ENCODE measurements at places on chromosomes 5 and 9. TPM values are rescaled to one million over a fixed set of nuclear protein-coding genes. Genes with fewer than 3 reads are reported as not detected.
A peak's percentile ranks its signal among the peaks of the same experiment; 100 is the strongest.

- no peak for DNase-seq
Measured at GRCh38 chr5:144247131-144247530, 76.5 kb downstream of the KCTD16 start.

DNA sequence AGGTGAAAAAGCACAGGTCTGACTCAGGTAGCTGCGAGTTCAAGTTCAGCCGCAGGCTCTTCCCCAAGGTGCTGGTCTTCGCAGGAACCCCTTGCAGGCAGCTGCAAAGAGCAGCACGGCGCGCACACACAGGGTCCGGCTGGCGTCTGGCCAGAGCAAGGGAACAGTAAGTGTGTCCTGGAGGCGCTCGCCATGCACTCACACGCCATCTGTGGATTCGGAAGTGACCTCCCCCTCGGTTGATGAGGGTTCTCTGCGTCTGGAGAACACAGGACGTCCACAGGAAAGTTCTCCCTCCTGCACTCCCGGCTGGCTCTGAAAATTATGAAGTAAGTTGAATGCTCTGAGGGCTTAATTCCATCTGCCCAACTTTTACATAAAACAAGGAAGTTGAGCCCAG, 14.0 kb upstream of the EGFL7 start:
- peak; percentile 31 for DNase-seq

- DNase-seq: no peak
Measured at GRCh38 chr5:126000507-126000906, 422.7 kb upstream of the GRAMD2B start.

Gene CDH18
- total RNA-seq: 0.33 TPM

Gene GOLPH3
- total RNA-seq: 105 TPM

DNA sequence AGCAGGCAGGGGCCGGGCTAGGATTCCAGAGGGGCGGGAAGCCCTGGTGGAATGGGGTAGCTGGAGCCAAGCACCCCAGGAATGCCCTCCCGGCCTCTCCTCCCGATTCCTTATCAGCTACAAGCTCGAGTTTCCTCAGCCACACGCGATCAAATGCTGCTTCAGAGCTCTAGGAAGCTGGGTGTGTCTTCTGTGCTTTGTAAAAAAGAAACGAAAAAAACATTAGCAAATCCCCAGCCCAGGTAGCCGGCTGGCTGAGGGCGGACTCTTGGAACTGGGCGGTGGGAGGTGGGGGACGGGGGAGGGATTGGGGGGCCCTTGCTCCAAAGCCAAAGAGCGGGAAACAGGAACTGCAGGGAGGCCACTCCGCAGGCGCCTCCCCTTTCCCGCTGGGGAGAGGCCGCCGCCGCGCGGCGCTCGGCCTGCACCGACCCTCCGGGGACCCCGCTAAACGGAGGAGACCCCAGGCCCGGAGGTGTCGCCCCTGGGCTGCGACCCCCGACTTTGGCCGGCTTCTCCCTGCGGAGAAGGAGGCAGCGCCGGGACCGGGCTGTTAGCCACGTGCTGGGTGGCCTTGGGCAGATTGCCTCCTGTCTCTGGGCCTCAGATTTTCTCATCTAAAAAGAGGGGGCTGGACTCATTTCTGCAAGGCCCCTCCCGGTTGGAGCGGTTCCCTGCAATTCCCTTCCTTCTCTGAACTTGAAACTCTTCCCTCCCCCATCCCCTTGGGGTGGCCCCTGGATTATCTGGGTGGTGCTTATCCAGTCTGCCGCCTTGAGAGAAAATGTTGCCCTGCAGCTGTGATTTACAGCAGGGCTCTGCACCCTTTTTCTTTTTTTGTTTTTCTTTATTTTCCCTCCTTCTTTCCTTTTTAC, 40.9 kb upstream of the FABP6 start:
- peak; percentile 29 for DNase-seq

Gene OGN
- not detected for total RNA-seq

GRCh38 chr5:39080597-39081204, 6.5 kb upstream of the RICTOR start:
- peak; percentile 59 for DNase-seq

DNA sequence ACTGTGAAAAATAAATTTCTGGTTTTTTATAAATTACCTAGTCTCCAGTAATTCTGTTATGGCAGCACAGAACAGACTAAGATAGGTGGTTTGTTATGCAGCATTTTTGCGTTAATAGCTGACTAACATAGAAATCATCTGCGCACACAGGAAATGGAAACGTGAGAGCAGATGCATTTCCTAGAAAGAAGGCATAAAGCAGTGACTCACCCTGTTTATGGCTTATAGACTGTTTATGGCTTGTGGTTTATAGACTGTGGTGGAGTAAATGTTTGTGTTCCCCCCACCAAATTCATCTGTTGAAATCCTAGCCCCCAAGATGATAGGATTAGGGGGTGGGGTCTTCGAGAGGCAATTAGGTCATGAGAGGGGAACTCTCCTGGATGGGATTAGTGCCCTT, 18.3 kb upstream of the OSMR start:
- no peak for DNase-seq

Gene CCDC152
- 2.8 TPM for total RNA-seq

GRCh38 chr5:176810081-176810597, at the start of gene UNC5A:
Gene UNC5A, plus strand, starts transcription at chr5:176810559. Its CDS starts 192 bp downstream, at chr5:176810751.
- peak; percentile 80 for DNase-seq

GRCh38 chr5:151584057-151584937, 6.8 kb downstream of the FAT2 start:
- no peak for DNase-seq

- no peak for DNase-seq
Measured at GRCh38 chr5:124317451-124317850, 429.0 kb downstream of the ZNF608 start.

GRCh38 chr9:80156756-80157472, 585.1 kb downstream of the TLE4 start:
- no peak for DNase-seq

DNA sequence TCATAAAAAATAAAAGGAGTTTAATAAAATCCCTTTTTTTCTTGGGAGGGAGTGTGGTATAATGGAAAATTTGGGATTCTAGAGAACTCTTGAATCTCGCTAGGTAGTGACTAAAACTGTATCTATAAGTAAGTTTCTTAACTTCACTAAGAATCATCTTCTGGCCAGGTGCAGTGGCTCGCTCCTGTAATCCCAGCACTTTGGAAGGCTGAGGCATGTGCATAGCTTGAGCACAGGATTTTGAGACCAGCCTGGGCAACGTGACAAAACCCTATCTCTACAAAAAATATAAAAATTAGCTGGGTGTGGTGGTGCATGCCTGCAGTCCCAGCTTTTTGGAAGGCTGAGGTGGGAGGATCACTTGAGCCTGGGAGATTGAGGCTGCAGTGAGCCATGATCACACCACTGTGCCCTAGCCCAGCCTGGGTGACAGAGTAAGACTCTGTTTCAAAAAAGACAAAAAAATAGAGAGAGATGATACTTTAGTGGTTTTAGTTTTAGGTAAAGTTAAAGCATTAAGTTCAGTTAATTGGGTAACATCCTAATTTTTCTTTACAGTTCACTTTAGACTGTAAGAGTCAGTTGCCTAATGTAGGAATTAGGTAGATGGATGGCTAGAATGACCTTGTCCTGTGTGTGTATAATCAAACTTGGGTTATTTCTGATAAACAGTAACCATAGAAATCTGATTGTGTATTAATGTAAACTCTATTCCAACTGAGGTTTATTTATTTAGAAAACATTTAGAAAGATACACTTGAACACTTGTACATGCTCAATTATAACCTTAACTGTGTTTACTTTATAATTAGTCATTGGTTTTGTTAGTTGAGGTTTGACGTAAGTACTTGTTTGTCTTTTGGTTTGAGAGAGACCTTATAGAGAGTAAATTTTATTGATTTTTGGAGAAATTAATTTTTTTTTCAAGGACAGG, 17.8 kb downstream of the UNC13B start:
- no peak for DNase-seq

DNA sequence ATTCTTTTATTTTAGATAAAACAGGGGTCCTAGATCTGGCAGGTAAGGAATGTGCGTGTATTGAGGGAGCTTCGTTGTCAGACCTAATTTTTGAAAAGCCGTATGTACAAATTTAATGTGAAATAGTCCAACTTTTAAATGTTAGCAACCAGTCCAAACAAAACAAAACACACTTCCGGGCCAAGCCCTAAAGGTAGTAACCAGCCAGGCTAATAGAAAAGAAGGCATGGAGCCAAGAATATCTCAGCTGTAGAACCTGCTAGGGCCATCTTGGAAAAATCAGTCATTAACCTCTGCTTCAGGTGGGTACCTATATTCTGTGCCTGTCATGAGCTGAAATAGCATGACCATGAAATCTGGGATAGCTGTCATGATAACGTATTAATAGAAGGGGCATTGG, 71.0 kb downstream of the SMARCA2 start:
- DNase-seq: no peak

Gene PTGDS
- not detected for total RNA-seq

GRCh38 chr9:135647884-135648283, 8.5 kb upstream of the GLT6D1 start:
- DNase-seq: no peak

Gene SPAAR
- total RNA-seq: 32.0 TPM

Gene EIF4E1B
- 0.54 TPM for total RNA-seq

DNA sequence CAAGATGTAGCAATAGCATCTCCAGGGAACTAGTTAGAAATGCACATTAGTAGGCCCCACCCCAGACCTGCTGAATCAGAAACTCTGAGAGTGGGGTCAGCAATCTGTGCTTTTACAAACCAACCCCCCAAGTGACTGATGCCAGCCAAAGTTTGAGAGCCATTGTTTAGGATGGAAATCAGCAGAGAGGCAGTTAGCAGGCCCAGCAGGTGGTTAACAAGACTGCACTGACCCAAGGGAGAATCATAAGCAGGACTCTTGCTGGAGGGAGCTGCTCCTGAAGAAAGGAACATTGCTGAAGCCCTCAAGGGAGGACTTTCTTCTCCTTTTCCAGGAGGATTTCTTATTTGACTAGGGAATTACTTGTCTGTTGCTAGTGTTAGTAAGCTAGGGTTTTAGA, 74.2 kb upstream of the SLC12A2 start:
- no peak for DNase-seq

DNA sequence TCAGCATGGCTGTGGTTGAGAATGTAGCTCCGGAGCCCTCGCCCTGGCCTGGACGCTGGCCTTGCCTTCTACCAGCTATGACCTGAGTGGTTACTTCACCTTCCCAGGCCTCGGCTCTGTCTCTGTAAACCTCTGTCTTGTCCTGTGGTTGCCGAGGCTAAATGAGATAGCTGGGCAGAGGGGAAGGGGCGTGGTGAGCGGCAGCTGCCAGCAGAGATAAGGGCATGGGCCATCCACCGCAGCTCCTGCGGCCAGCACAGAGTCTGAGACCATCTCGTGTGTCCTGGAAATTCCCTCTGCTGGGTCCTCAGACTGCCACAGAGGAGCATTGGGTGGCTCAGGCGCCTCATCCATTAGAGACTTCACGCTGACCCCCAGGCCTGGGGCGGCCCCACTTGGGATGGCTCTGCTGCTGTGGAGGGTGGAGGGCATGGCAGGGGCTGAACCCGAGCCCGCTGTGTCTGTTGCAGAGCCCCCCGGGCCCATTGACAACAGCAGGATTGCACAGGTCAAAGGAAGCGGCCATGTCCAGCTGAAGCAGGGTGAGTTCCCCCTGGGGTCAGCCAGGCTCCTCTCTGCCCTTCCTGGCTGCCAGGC, 43.9 kb downstream of the USP20 start:
- no peak for DNase-seq

Gene S1PR3
- 18.3 TPM for total RNA-seq

DNA sequence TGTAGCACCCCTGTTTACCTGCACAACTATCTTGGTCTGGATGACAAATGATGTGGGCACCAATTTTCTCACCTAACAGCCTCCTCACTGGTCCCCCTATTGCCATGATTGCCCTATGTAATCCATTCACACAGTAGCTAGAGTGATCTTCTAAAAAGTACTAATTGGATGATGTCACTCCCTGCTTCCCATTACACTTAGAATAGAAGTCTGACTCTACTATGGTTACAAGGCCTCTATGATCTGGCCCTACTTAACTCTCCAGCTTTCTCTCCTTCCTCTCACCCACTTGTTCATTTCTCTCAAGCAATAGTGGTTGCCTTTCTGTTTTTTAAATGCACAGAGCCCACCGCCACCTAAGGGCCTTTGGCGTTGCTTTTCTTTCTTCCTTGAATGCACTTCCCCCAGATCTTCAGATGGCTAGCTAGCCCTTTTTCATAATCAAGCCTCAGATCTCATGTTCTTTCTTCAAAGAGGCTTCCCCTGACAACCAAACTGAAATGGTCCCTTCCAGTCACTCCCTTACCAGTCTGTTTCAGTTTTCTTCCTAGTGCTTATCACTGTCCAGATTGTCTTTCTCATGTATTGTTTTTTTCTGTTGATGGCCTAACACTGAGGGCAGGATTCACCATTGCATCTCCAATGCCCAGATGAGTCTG, 8.7 kb downstream of the IGIP start:
- no peak for DNase-seq

Gene F12
- 1.4 TPM for total RNA-seq

Gene SPATA31D4
- not detected for total RNA-seq

GRCh38 chr5:14330729-14331385, 187.7 kb downstream of the TRIO start:
- no peak for DNase-seq

DNA sequence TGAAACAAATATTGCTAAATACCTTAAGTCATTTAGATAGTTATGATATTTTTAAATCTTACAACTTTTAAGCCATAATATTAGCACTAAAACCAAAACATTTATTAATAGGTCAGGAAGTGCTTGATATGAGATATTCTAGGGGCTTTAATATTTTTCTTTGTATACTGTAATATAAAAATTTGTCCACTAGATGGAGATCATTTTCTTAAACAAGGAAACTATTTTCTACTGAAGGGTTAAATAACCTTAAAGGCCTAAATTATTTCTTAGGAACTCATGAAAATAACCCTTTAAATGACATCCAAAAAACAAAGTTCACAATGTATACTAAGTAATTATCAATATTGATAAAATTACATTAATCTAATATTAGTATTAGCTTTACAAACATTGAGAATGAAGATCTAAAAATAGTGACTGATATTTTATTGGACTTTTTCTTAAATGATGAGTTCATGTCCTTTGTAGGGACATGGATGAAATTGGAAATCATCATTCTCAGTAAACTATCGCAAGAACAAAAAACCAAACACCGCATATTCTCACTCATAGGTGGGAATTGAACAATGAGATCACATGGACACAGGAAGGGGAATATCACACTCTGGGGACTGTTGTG, 635.7 kb downstream of the RAB3C start:
- DNase-seq: no peak

GRCh38 chr5:178772351-178772750, 41.9 kb upstream of the ZNF354A start:
- DNase-seq: no peak

DNA sequence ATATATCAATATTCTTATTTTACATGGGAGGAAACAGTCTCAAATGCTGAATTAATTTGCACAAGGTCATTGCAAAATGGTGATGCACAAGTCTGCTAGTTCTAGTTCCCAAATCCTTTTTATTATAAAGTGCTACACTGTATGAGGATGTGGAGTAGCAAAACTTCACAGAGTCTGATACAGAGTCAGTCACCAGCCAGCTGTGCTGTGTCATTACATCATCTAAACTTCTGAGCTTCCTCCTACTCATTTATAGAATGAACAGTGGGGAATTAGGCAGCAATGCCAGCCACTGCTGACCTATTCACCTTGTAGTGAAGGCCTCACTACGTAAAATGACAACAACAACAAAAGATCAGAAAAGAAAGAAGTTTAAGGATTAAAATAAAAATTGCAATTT, 357.8 kb downstream of the TMEM167A start:
- peak; percentile 16 for DNase-seq

Gene GABRA1
- total RNA-seq: not detected

- no peak for DNase-seq
Measured at GRCh38 chr9:116465576-116466270, 221.4 kb upstream of the TRIM32 start.

GRCh38 chr9:86685556-86685955, 261.8 kb downstream of the GAS1 start:
- no peak for DNase-seq

GRCh38 chr9:20220286-20220685, 402.0 kb downstream of the MLLT3 start:
- no peak for DNase-seq

Data from endothelial cell (in vitro differentiated cells).